Immature natural killer cell (primary cell): ENCODE measurements at places on chromosomes 7 and 10. TPM values are rescaled to one million over a fixed set of nuclear protein-coding genes. Genes with fewer than 3 reads are reported as not detected.
A peak's percentile ranks its signal among the peaks of the same experiment; 100 is the strongest.

CHST15 gene
- 0.07 TPM for polyA plus RNA-seq

GRCh38 chr10:77325233-77325537, 312.4 kb downstream of the KCNMA1 start:
- H3K4me1 ChIP-seq: peaks cover 10% of the 10 kb centered on the region
- no peak overlapping the region for H3K4me3 ChIP-seq
- H3K27ac ChIP-seq: no peak overlapping the region
- no peak for DNase-seq

OR2A5 gene
- polyA plus RNA-seq: not detected

LIPM gene
- not detected for polyA plus RNA-seq

PNLIPRP3 gene
- polyA plus RNA-seq: not detected

- peak within 1 kb of the TSS; percentile 91 for H3K27ac ChIP-seq
- H3K27me3 ChIP-seq: peaks cover 23% of the 10 kb centered on the region
- H3K4me3 ChIP-seq: peak within 1 kb of the TSS; percentile 95
- peak; percentile 60 for DNase-seq
- peaks cover 32% of the 10 kb centered on the region for H3K4me1 ChIP-seq
Measured at GRCh38 chr7:152435384-152436110, at the start of gene KMT2C. Gene KMT2C (minus strand): TSS chr7:152436003. CDS start chr7:152435786, 217 bp downstream.

DNA sequence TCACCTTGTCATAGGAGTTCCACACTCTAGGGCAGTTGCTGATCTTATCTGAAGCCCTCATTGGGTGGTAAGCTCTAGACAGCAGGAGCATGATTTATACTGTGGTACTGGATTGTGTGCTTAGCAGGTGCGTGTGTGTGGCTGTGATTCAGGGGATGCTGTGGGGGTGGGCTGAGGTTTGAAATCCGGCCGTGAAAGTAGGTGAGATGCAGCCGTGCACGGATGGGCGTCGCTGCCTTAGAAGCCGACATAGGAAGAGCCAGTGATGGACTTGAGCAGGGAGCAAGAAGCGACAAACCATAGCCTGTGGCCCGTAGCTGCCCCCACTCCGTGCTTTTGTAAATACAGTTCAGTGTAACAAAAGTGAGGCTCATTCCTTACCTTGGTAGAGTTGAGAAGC, 38.2 kb downstream of the PROSER2 start:
- H3K4me3 ChIP-seq: peak overlapping the region; percentile 7
- peaks cover 43% of the 10 kb centered on the region for H3K4me1 ChIP-seq
- H3K36me3 ChIP-seq: no peaks in the 10 kb centered on the region
- no peak for DNase-seq
- H3K27me3 ChIP-seq: peaks cover 2% of the 10 kb centered on the region
- no peak overlapping the region for H3K27ac ChIP-seq

- H3K27me3 ChIP-seq: peaks cover 2% of the 10 kb centered on the region
- peaks cover 13% of the 10 kb centered on the region for H3K36me3 ChIP-seq
- peak overlapping the region; percentile 87 for H3K27ac ChIP-seq
Measured at GRCh38 chr7:140673063-140673773, 473 bp downstream of the ADCK2 start.

DNA sequence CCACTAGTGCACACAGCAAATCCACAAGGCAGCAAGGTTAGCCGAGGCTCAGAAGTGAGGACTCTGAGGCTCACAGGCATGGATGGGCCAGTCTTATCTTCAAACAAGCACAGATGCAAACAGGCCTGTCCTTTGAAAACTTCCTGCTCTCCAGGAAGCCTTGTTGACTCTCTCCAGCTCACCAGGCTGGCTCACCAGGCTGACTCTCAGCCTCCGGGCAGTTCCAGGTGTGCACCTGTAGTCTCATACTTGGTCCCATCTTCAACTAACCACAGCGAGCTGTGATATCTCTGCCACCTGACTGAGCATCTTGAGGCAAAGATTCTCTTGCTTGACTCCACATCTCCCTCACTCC, 173.9 kb upstream of the ZMIZ1 start:
- peaks cover 5% of the 10 kb centered on the region for H3K27me3 ChIP-seq
- no peaks in the 10 kb centered on the region for H3K4me1 ChIP-seq
- no peak overlapping the region for H3K4me3 ChIP-seq

DNA sequence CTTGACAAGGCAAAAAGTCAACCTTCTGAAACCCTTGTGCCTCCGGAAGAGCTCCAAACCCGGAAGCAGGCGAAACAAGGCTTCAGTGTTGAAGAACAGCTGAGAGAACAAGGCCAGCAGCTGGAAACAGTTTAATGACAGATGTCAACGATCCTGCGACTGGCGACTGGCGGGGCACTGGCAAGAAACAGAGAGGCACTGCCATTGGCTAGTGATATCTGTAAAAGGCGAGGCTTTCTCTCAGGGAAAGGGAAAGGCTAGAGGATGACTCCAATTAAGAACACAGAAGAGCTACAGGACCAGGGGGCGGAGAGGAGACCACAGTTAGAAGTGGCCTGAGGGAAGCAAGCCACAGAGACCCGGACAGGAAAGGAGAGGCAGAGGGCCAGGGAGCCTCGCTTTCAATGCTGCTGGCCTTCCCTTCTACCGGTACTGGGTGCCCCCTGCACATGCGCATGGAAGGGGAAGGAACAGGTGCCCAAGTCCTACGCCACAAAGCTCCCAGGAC, 19.4 kb downstream of the ITGB1 start:
- peaks cover 49% of the 10 kb centered on the region for H3K4me1 ChIP-seq
- H3K27me3 ChIP-seq: peaks cover 2% of the 10 kb centered on the region
- H3K4me3 ChIP-seq: peak overlapping the region; percentile 36
- peaks cover 5% of the 10 kb centered on the region for H3K36me3 ChIP-seq

GRCh38 chr7:139898483-139898882, 69.4 kb downstream of the TBXAS1 start:
- peaks cover 34% of the 10 kb centered on the region for H3K4me1 ChIP-seq
- DNase-seq: no peak
- H3K27me3 ChIP-seq: no peaks in the 10 kb centered on the region
- H3K4me3 ChIP-seq: no peak overlapping the region
- no peaks in the 10 kb centered on the region for H3K36me3 ChIP-seq

- no peak overlapping the region for H3K4me3 ChIP-seq
- H3K36me3 ChIP-seq: no peaks in the 10 kb centered on the region
- no peak for DNase-seq
- H3K4me1 ChIP-seq: peaks cover 85% of the 10 kb centered on the region
- H3K27ac ChIP-seq: peak overlapping the region; percentile 87
- H3K27me3 ChIP-seq: peaks cover 2% of the 10 kb centered on the region
Measured at GRCh38 chr10:71737001-71737833, 17.6 kb upstream of the C10orf105 start.

DNA sequence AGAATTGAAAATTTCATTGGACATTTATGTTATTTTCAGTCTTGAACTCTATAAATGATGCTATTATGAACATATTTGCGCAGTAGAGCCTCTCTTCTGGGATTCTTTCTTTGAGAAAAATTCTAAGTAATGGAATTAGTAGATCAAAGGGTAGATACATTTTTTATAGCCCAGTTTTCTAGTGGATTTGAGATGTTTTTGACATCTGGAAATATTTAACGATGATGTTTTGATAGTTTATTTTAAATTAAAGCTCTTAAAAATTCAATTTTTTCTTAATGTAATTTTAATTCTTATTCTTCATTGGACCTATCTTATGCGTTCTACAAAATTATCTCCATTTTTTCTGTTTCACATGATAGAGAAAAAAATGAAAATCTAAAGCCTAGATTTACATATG, 103.0 kb downstream of the ADAM22 start:
- no peak for DNase-seq
- peaks cover 6% of the 10 kb centered on the region for H3K4me1 ChIP-seq
- no peak overlapping the region for H3K4me3 ChIP-seq
- H3K27me3 ChIP-seq: no peaks in the 10 kb centered on the region
- no peak overlapping the region for H3K27ac ChIP-seq

NUTM2B gene
- polyA plus RNA-seq: 0.09 TPM

DNA sequence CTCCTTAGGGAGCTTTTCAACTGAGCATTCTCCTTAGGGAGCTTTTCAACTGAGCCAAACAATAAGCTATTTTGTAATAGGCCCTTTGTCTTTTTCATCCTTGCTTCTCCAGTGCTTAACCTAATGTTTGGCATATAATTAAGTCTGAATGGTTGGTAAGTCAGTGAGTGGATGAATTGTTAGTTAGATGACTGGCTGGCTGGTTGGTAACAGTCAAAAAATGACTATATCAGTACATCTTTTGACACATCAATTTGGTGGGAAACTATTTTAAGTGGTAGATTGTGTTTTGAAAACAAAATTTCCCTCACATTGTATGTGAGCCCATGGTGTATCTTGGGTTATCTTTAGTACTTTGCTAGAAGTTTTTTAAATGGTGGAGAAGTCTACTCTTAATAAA, 16.4 kb downstream of the ING3 start:
- peaks cover 2% of the 10 kb centered on the region for H3K27me3 ChIP-seq
- H3K36me3 ChIP-seq: peaks cover 33% of the 10 kb centered on the region

DNA sequence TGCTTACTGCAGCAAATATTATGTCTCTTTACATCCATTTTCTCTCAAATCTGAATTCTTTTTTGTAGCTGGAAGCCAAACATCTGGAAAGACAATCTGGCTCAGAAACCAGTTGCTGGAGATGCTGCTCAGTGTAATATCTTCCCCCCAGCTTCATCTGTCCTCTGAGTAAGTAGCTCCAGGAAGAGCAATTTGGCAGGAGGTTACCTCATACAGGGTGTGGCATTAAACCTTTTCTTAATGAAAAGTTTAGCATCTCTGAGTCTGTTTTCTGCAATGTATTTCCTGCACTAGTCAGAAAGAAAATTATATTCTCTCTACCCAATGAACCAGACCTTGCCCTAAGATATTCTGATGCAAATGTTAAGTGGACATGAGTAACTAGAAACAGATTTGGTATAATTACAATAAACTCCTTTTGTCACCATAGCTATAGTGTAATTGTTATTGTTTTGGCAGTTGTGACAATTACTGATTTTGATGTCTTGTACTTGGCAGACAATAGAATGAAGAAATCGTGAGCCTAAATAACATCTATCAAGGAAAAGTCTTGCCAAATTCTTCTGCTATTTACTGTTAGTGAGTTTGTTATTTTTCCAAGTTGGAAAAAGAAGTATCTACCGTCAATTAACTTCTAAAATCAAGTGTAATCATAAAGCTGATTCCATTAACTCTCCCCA, 123.3 kb downstream of the WDFY4 start:
- no peak overlapping the region for H3K27ac ChIP-seq
- peaks cover 6% of the 10 kb centered on the region for H3K27me3 ChIP-seq
- H3K4me1 ChIP-seq: peaks cover 14% of the 10 kb centered on the region
- no peak for DNase-seq
- H3K36me3 ChIP-seq: no peaks in the 10 kb centered on the region

PPP1R9A gene
- 12.2 TPM for polyA plus RNA-seq

DNA sequence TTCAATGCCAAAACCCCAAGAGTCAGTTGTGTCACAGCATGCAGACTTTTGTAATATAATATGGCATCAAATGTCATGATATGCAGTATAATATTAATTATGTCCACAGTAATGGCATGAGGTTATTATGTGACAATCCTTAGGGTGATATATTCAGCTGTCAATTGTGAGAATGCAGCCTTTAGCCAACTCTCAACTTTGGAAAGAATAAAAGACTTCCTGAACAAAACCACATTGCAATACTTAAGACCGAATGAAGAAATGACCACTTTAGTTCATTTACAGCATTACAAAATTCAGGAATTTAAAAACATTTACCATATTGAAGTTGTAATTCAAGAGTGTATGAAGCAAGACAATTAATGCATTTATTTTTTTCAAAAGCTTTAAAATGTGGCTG, 45.4 kb downstream of the CPVL start:
- H3K27ac ChIP-seq: no peak overlapping the region
- no peak overlapping the region for H3K4me3 ChIP-seq
- no peak for DNase-seq
- H3K27me3 ChIP-seq: peaks cover 1% of the 10 kb centered on the region
- H3K36me3 ChIP-seq: no peaks in the 10 kb centered on the region

DNA sequence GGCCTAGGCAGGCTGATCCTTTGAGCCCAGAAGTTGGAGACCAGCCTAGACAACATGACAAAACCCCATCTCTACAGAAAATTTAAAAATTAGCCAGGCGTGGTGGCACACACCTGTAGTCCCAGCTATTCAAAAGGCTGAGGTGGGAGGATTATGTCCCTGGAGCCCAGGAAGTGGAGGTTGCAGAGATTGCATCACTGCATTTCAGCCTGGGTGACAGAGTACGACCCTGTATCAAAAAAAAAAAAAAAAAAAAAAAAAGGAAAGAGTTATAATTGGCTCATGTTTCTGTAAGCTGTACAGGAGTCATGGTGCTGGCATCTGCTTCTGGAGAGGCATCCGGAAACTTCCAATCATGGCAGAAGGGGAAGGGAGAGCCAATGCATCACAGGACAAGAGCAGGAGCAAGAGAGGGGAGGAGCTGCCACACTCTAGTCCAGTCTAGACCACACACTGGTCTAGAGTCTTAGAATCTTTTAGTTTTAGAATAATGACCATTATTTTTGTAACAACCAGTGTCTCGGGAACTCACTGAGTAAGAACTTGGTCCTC, 16.8 kb downstream of the DOCK1 start:
- no peak for DNase-seq
- H3K4me1 ChIP-seq: no peaks in the 10 kb centered on the region
- H3K27me3 ChIP-seq: peaks cover 3% of the 10 kb centered on the region
- H3K27ac ChIP-seq: no peak overlapping the region

GRCh38 chr10:131513445-131513844, 201.9 kb upstream of the TCERG1L start:
- H3K27ac ChIP-seq: no peak overlapping the region
- no peaks in the 10 kb centered on the region for H3K4me1 ChIP-seq
- no peaks in the 10 kb centered on the region for H3K27me3 ChIP-seq
- H3K36me3 ChIP-seq: no peaks in the 10 kb centered on the region

KLHDC10 gene
- 2.7 TPM for polyA plus RNA-seq

- DNase-seq: no peak
- no peaks in the 10 kb centered on the region for H3K4me1 ChIP-seq
- peaks cover 6% of the 10 kb centered on the region for H3K36me3 ChIP-seq
- H3K27ac ChIP-seq: no peak overlapping the region
- H3K27me3 ChIP-seq: no peaks in the 10 kb centered on the region
- no peak overlapping the region for H3K4me3 ChIP-seq
Measured at GRCh38 chr7:129401228-129401966, 32.8 kb upstream of the STRIP2 start.

- H3K27ac ChIP-seq: no peak overlapping the region
- H3K27me3 ChIP-seq: no peaks in the 10 kb centered on the region
- no peaks in the 10 kb centered on the region for H3K36me3 ChIP-seq
- H3K4me1 ChIP-seq: no peaks in the 10 kb centered on the region
Measured at GRCh38 chr7:47526466-47526865, 55.4 kb downstream of the TNS3 start.

TRIM50 gene
- polyA plus RNA-seq: not detected

RBP3 gene
- polyA plus RNA-seq: not detected

GRCh38 chr7:53996876-53997275, 545.3 kb upstream of the VSTM2A start:
- no peak overlapping the region for H3K27ac ChIP-seq
- DNase-seq: no peak
- H3K4me1 ChIP-seq: no peaks in the 10 kb centered on the region
- H3K4me3 ChIP-seq: no peak overlapping the region

ZWINT gene
- polyA plus RNA-seq: 5.9 TPM
